ENCODE measurements at places on chromosomes 3 and 15.

DNA sequence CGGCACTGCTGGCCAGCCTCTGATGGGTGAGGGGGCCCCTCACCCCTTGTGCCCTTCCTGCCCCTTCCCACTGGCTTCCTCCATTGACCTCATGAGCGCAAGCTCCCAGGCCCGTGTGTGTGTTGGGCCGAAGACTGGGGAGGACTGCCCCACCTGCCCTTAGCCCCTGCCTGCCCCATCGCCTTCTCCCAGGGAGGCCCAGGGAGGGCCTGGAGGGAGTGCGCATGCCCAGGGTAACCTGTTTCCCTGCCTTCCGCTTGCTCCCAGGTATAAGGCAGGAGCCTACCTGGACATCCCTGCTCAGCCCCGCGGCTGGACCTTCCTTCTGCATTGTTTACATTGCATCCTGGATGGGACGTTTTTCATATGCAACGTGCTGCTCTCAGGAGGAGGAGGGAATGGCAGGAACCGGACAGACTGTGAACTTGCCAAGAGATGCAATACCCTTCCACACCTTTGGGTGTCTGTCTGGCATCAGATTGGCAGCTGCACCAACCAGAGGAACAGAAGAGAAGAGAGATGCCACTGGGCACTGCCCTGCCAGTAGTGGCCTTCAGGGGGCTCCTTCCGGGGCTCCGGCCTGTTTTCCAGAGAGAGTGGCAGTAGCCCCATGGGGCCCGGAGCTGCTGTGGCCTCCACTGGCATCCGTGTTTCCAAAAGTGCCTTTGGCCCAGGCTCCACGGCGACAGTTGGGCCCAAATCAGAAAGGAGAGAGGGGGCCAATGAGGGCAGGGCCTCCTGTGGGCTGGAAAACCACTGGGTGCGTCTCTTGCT lies 8.8 kb downstream of the DLL4 start:
- DNase-seq, result no peak

DNA sequence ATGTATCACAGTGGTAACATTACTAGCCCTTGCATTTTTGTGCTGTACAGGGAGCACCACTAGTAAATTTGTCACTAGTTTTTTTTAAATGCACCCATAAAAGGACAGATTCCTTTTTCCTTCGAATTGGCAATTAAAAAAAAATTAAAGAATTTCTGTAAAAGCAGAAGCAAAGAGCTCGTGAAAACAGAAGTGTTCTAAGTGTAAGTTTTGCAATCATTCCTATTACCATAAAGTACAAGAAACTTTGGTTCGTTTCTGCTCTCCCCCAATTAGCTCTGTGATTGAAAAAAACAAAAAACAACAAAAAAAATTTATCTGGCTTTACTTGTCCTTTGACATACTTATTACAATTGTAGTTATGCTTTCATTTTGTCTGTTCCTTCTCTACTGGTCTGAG lies 5.3 kb downstream of the SERP1 start:
- DNase-seq, result no peak

DNA sequence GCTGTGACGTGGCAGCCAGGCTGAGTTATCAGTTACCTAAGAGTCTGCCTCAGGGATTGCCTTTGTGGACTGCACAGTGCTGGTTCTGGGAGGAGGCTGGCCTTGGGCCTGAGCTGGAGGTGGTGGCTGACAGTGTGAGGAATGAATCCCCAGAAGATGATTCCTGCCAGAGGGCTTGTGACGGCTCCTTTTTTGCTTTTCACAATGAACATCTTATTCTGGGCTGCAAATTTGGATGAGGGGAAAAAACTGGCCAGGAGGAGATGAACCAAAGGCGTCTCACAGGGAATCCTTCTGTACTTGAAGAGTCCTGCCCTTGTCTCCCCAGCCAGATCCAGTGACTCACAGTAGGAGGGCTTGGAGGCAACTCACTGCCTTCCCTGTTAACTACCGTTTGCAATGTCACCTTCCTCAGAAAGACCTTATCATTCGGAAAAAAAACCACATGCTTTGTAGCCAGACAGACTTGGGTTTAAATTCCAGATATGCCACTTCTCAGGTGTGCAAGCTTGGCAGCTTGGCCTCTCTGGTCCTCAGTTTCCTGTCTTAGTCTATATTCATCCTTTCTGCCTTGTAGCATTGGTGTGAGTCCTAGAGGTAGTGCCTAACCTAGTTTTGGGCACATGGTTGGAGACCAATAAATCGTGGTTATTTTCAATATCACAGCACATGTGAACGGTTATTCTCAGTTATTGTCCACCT lies 19.1 kb downstream of the ST6GAL1 start:
- DNase-seq, result no peak

DNA sequence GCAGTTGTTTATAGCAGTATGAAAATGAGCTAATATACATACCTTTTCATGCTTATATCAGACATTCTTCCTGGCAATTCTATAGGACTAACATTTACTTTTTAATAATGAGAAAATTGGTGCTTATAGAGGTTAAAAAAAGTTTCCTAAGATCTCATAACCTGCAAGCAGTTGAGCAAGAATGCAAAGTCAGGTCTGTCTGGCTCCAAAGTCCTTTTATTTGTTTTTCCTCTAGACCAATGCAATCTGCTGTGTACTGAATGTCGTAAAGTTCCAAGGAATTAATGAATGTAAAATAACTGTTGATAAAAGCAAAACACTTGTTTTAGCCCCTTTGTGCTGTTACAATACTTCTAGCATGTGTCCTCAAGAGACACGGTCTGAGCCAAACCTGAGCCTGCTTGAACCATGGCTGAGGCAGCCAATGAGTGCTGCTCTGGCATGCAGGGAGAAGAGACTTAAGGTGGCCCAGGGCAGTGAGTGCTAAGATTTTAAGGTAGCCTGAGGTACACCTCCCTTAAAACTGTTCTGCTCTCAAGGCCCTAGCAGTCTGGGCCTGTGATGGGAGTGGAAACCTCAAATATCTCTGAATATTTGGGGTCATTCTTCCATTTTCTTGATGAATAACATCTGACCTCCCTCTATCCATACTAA lies 555.1 kb upstream of the NAALADL2 start:
- no peak for DNase-seq
